ENCODE measurements at places on chromosomes 2 and 18. TPM values are rescaled to one million over a fixed set of nuclear protein-coding genes. Genes with fewer than 3 reads are reported as not detected.

Gene RMDN2
- total RNA-seq = 4.5 TPM

- no peak for DNase-seq
- H3K4me3 ChIP-seq = no peak overlapping the region
- peaks cover 1% of the 10 kb centered on the region for H3K4me1 ChIP-seq
Observed at GRCh38 chr2:25286025-25286400, 55.7 kb downstream of the DNMT3A start.

DNA sequence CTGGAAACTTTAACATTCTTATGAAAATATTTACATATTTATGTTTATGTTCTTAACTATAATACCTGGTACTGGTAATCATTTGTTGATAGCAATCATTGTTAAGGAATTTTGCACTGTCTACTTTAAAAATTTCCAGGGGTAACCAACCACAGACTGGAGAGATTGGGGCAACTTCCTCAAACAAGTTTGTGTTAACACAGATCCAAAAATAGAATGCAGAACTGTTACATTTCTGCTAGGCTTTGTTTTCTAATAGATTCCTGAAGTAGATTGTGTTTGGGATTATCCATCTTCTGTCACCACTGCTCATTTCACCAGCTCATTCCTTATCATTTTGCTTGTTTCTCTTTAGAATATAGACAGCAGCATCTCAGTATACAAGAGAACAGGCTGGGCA, 23.7 kb downstream of the RNF125 start:
- H3K4me3 ChIP-seq = no peak overlapping the region
- DNase-seq = no peak
- H3K4me1 ChIP-seq = peaks cover 3% of the 10 kb centered on the region
- no peak overlapping the region for H3K27ac ChIP-seq

- no peak for DNase-seq
- H3K27me3 ChIP-seq = no peaks in the 10 kb centered on the region
Observed at GRCh38 chr18:75977081-75977480, 518.0 kb downstream of the ZNF516 start.

GRCh38 chr2:105166688-105167087, 74.9 kb upstream of the GPR45 start:
- no peak overlapping the region for H3K27ac ChIP-seq
- H3K4me3 ChIP-seq = no peak overlapping the region
- no peaks in the 10 kb centered on the region for H3K27me3 ChIP-seq
- H3K36me3 ChIP-seq = no peaks in the 10 kb centered on the region

GRCh38 chr2:160405077-160405867, 88.3 kb downstream of the RBMS1 start:
- no peaks in the 10 kb centered on the region for H3K27me3 ChIP-seq
- H3K4me1 ChIP-seq = peaks cover 76% of the 10 kb centered on the region
- DNase-seq = no peak

- no peak for DNase-seq
- no peaks in the 10 kb centered on the region for H3K27me3 ChIP-seq
- H3K4me3 ChIP-seq = no peak overlapping the region
- no peak overlapping the region for H3K27ac ChIP-seq
- no peaks in the 10 kb centered on the region for H3K36me3 ChIP-seq
- H3K4me1 ChIP-seq = peaks cover 7% of the 10 kb centered on the region
Observed at GRCh38 chr2:120204417-120204816, 18.8 kb downstream of the TMEM185B start.

DNA sequence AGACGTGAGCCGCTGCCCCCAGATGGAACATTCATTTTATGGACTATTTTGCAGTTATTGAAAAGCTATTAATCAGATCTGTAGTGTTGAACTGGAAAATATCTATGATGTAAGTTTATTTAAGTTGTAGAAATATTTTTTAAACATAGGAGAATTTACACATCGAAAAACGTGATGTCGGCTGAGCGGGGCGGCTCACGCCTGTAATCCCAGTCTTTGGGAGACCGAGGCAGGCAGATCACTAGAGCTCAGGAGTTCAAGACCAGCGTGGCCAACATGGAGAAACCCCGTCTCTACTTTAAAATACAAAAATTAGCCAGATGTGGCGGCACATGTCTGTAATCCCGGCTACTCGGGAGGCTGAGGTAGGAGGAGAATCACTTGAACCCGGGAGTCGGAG, 2.0 kb upstream of the TIA1 start:
- H3K27me3 ChIP-seq = no peaks in the 10 kb centered on the region
- no peak for DNase-seq
- H3K4me3 ChIP-seq = no peak overlapping the region
- no peaks in the 10 kb centered on the region for H3K36me3 ChIP-seq

GRCh38 chr18:28804512-28805202, 627.7 kb upstream of the CDH2 start:
- H3K4me3 ChIP-seq = no peak overlapping the region
- no peaks in the 10 kb centered on the region for H3K27me3 ChIP-seq
- no peak overlapping the region for H3K27ac ChIP-seq
- H3K4me1 ChIP-seq = no peaks in the 10 kb centered on the region
- H3K36me3 ChIP-seq = no peaks in the 10 kb centered on the region

DNA sequence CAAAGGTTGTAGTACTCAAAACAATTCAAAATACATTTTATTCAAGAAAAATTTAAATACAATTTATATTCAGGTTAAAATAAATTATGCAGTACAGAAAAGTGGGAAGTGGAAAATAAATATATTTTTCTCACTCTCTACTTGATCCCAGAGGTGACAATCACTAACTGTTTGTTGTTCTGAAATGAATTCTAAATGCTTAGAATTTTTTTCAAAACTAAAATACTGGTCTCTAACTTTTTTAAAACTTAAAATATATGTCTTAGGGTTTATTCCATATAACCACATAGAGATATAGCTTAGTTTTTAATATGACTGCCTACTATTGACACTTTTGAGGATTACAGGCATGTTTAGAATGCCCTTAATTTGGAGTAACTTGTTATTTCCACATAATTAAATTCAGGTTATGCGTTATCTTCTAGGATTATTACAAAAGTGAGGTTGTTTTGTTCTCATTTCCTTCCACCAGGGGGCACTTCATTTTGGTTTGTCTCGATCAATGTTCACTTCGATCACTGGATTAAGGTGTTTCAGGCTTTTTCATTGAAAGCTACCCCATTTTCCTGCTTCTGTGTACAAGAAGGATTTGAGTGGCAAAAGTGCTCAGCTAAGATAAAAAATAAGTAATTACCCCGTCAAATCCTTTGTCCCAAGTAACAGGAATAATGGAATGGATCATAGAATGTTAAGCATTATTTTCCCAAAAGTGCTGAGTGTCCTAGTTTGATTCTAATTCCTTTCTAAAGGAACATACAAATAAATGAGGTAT, 27.1 kb upstream of the TFPI start:
- no peak overlapping the region for H3K27ac ChIP-seq
- H3K36me3 ChIP-seq = no peaks in the 10 kb centered on the region
- H3K27me3 ChIP-seq = no peaks in the 10 kb centered on the region
- no peaks in the 10 kb centered on the region for H3K4me1 ChIP-seq
- DNase-seq = no peak
- H3K4me3 ChIP-seq = peak overlapping the region; percentile 35

GRCh38 chr2:70724366-70724765, 43.6 kb downstream of the ADD2 start:
- H3K27me3 ChIP-seq = no peaks in the 10 kb centered on the region
- DNase-seq = no peak
- no peak overlapping the region for H3K4me3 ChIP-seq
- H3K27ac ChIP-seq = no peak overlapping the region

All from heart left ventricle (tissue), 16 donors.